Right atrium auricular region (tissue), 2 donors: ENCODE measurements at places on chromosomes 3 and 15.

- no peak for DNase-seq
Observed at GRCh38 chr15:89143503-89144162, 55.4 kb downstream of the ABHD2 start.

GRCh38 chr3:61110576-61110975, 140.7 kb downstream of the FHIT start:
- DNase-seq = no peak

- no peak for DNase-seq
Observed at GRCh38 chr3:140845882-140846281, 95.8 kb upstream of the SLC25A36 start.

GRCh38 chr3:58704745-58705144, 38.2 kb upstream of the FAM3D start:
- no peak for DNase-seq

DNA sequence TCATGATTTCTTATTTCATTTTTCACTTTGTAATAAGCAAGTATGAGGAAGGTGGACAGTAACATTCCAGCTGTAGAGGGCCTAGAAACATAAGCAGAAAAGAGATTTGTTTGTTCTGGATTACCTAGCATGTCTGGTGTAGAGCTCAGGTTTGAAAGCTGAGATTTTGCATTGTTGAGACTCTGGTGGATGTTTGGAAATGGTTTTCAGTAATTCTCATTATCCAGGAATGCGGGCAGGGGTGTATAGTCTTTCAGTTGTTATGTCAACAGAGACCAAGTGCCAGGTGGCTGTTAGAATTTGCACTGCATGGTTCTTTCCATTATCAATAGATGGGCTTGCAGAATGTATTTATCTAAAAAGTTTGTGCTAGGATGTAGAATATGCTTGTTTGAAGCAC, 10.9 kb downstream of the GPD1L start:
- no peak for DNase-seq

- no peak for DNase-seq
Observed at GRCh38 chr3:35780800-35781199, 141.5 kb downstream of the ARPP21 start.

DNA sequence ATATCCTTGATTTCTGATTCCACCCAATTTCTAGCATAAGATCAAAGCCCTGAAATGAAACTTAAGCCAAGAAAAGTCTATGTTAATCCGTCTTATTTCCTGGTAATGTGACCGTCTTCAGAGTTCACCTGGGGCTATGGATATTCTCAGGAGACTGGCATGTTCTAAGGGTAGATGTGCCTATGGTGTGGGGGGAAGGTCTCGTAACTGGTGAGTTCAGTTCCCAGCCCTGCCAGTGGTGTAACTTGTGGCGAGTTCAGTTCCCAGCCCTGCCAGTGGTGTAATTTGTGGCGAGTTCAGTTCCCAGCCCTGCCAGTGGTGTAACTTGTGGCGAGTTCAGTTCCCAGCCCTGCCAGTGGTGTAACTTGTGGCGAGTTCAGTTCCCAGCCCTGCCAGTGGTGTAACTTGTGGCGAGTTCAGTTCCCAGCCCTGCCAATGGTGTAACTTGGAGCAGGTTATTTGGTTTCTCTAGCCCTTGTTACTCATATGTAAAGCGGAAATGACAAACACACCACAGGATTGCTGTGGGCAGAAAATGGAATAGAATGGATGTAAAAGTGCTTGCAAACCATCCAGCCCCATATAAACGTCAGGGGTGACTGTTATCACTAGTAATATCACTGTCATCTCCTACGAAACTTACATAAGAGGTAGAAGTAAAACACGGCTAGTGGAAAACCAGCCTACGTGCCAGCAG, 30.4 kb downstream of the SLC51A start:
- no peak for DNase-seq

GRCh38 chr3:87501076-87501475, 224.7 kb upstream of the POU1F1 start:
- DNase-seq = no peak

DNA sequence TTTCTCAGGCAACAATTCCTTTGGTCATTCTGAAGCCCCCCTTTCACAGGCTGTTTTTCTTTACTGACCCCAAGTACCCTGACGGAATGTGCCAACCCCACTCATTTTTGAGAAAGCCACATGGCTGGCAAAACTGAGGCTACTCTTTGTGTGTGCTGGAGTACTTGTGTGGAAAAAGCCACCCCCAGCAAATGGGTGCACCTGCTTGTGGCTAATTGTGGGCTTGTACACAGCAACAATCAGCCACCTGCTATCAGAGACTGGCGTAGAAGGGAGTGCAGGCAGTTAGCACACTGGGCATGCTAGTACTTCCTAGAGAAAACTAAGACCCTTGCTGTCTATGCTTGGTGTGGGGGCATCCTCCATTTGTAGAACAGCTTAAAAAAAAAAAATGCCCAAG, 110.1 kb upstream of the LMOD3 start:
- no peak for DNase-seq

DNA sequence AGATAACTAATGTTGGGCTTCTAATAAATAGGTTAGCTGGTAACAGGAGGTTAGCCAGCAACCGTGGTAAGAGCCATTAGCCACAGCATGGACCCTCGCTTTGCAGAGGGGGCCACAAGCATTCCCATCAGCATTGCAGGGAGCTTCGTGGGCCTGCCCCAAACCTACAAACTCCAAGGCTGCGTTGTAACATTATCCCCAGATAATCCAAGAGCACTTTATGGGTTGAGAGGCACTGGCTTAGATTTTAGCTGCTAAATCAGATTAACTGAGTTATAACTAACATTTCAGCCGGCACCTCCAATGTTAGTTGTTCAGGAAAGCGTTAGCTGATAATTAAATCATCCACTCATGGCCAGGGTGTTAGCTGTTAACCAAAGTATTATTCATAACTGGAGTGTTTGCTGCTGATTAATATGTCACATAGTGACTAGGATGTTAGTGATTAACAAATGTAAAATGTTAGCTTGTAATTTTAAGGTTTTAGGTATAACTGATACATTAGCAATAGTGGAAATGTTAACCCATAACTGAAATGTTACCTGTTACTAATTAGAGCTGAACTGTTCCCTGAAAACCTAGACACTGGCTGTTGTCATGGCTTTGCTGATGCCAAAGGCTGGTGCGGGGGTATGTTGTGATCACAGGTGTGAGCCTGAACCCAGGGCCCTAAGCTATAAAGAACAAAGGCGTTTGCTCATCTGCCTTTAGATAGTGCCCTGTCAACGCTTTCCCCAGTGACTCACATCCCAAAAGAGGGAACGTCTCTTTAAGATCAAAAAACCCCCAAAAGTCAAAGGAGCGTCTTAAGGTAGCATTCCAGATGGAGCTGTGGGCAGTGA, 56.2 kb downstream of the SLC6A6 start:
- no peak for DNase-seq

- DNase-seq = no peak
Observed at GRCh38 chr3:138188013-138188730, 1.1 kb downstream of the ARMC8 start.

- no peak for DNase-seq
Observed at GRCh38 chr3:33941804-33942203, 143.4 kb downstream of the PDCD6IP start.

- no peak for DNase-seq
Observed at GRCh38 chr3:71310359-71310979, 273.1 kb downstream of the FOXP1 start.

- DNase-seq = no peak
Observed at GRCh38 chr3:191008074-191008473, 145.6 kb upstream of the GMNC start.

DNA sequence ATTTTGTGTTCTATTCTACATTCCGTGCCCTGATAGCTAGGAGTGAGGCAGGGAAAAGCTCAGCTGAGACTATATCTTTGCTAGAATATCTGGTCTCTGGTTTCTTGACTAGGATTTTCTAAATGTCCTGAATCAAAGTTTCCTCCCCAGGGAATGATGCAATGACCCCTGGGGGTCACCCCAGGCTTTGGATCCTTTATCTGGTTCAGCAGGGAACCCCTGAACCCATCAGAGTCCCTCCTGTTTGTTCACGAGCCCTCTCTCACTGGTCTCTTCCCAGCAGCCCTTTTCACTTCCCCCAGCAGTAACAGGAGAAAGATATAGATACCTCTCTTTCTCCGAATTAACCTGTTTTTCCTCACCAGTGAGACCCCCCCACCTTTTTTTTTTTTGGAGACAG, 14.3 kb downstream of the TM2D3 start:
- DNase-seq = no peak

- DNase-seq = no peak
Observed at GRCh38 chr3:122858373-122858772, 63.5 kb downstream of the SLC49A4 start.

DNA sequence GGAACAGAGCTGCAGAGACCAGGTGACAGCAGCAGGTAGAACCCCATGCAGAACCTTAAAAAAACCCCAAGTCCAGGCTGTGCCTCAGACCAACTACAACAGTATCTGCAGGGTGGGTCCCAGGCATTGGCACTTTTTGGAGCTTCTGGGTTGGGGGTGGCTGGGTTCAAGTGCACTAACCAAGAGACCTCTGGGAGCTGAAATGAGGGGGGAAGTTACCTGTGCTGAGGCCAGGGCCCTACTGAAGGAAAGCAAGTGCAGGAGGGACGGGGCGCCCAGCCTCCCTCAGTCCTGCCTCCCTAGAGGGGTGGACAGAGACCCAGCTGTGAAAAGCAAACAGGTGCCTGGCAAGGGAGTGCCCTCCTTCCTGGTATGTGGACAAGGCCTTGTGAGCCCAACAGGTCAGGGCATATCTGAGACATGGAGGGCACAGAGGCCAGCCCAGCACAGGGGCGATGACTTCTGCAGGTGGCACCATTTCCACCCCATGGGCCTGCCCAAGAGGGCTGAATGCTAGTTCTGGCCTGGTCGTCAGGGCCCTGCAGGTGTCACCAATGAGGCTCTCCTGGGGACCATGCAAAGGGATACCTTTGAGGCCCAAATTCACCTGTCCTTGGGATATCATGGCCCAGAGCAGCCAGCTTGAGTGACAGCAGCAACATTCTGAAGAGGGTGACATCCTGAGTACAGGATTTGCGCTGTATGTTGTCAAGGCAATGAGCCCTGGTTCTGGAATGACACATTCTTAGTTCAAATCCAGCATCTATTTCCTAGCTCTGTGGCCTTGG, 18.7 kb downstream of the CTSH start:
- no peak for DNase-seq

DNA sequence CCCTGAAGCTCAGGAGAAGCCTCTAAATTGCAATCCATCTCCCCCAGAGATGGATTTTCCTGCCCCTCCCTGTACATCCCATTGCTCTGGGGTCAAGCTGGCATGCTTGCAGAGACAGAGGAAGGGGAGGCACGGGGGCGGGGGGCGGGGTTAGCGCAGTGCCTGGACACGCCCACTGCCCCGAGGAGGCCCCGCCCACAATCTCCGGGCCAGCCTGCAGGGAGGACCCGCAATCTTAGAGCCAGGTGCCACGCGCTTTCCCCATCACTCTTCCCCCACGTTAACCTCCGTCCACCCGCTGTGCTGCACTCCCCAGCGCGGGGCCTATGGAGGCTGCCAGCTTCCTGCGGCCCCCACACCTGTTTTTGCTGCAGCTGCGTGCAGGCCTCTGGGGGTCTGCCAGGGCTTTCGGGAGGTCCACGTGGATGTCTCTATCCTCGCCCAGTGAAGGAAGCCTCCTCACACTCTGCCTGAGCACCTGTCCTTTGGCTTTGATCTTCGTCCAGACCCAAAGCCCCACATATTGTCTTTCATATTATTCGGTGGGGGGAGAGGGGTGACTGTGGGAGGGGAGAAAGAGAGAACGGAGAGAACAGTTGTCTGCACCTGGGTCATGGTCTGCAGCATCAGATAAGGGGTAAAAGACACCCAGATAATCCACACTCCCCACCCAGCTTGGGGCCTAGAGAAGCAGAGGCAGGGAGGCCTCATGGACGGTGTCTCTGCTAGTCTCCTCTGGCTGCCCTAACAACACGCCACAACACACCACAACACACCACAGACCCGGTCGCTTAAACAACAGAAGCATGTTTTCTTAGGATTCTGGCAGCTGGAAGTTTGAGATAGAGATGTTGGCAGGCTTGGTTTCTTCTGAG, 118.0 kb upstream of the MEF2A start:
- peak; percentile 57 for DNase-seq

DNA sequence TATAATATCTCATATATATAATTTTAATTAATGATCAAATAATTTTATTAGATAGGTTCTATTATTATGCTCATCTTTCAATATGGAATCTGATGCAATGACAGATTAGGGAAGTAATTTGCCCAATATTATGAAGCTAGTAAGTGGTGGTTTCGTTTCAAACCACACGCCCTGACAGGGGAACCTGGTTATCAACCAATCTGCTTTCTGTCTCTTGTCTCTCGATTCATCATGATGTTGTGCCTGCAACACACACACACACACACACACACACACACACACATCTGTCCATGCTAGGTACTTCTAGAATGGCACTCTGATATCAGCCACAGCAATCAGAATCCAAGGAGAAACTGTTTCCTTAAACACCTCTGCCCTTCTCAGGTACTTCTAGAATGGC, 128.4 kb downstream of the ZBBX start:
- DNase-seq = no peak
